ENCODE measurements at places on chromosomes 2 and 18.

DNA sequence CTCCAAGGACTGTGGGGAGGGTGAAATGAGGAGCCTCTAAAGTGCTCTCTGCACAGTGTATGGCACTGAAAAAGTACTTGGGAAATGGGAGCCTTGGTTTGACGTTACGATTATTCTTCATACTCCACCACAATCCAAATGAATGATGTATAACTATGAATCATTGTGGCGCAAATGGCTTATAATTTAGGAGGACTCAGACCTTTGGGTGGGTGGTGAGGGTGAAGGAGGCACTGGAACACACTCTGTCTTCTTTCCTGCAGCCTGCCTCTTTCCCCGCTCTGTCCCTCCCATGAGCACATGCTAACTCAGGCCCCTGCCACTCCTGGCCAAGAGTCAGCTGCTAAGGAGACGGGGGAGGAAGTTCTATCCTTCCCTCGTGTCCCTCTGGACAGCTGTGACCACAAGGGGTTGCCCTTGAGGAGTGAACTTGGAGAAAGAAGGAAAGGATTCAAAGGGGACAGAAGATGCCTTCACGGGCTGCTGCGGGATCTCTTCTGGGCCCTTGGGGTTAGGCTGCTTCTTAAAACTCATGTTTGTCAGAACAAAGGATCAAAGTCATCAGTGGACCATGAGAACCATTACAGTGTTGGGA, 36.5 kb downstream of the POLR1A start:
- no peak for DNase-seq

DNA sequence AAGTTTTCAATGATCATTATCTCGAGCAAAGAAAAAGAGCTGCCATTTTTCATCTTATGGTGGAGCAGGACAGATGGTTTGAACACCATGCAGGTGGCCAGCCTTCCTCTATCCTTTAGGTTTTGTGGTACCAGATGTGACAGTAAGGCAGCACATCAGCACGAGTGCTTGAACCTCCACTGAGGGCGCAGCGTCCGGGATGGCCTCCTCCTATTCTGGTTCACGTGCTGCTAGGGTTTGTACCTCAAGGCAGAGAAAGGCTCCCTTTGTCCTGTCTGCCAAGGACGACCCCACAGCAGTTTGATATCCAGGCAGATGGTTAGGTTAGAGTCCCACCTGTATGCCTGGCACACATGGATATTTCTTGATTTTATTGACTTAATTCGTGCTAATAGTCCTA, 50.2 kb downstream of the DCDC2C start:
- no peak for DNase-seq

GRCh38 chr2:219726916-219727315, 99.5 kb downstream of the SLC4A3 start:
- no peak for DNase-seq

DNA sequence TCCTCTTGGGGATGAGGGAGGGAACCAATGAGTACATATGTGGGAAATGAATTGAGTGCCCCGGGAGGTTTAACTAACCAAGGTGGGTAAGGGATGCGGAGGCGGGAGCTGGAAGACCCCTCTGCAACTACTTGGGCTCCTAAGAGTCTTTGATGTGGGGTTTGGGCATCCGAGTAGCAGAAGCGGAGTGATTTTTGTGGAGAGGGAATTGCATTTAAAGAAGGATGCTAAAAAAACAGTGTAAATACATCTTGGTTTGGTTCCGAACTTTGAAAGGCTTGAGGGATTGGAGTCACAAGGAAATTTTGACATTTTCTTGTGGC, 215.7 kb downstream of the MCFD2 start:
- no peak for DNase-seq
